Activated CD8-positive, alpha-beta T cell treated with anti-CD3 and anti-CD28 coated beads for 36 hours (primary cell): ENCODE measurements at places on chromosomes 6 and 20. TPM values are rescaled to one million over a fixed set of nuclear protein-coding genes. Genes with fewer than 3 reads are reported as not detected.

PABPC1L gene
- 93.8 TPM for total RNA-seq

SH3BGRL2 gene
- 0.54 TPM for total RNA-seq

PHIP gene
- 25.7 TPM for total RNA-seq

BEND3 gene
- 6.3 TPM for total RNA-seq

- H3K27me3 ChIP-seq = peaks cover 5% of the 10 kb centered on the region
- H3K4me1 ChIP-seq = no peaks in the 10 kb centered on the region
- H3K36me3 ChIP-seq = no peaks in the 10 kb centered on the region
- H3K27ac ChIP-seq = no peak overlapping the region
- no peak overlapping the region for H3K4me3 ChIP-seq
Observed at GRCh38 chr20:61166324-61166723, 85.7 kb upstream of the CDH4 start.

GRCh38 chr6:81762132-81762531 lies 9.7 kb upstream of the TENT5A start:
- H3K27me3 ChIP-seq = peaks cover 14% of the 10 kb centered on the region
- no peak overlapping the region for H3K27ac ChIP-seq
- no peaks in the 10 kb centered on the region for H3K36me3 ChIP-seq
- no peak for DNase-seq

GRCh38 chr20:40486297-40486696 lies 202.7 kb downstream of the MAFB start:
- DNase-seq = no peak
- H3K4me1 ChIP-seq = no peaks in the 10 kb centered on the region
- H3K4me3 ChIP-seq = no peak overlapping the region
- H3K27me3 ChIP-seq = peaks cover 3% of the 10 kb centered on the region
- H3K27ac ChIP-seq = no peak overlapping the region

DNA sequence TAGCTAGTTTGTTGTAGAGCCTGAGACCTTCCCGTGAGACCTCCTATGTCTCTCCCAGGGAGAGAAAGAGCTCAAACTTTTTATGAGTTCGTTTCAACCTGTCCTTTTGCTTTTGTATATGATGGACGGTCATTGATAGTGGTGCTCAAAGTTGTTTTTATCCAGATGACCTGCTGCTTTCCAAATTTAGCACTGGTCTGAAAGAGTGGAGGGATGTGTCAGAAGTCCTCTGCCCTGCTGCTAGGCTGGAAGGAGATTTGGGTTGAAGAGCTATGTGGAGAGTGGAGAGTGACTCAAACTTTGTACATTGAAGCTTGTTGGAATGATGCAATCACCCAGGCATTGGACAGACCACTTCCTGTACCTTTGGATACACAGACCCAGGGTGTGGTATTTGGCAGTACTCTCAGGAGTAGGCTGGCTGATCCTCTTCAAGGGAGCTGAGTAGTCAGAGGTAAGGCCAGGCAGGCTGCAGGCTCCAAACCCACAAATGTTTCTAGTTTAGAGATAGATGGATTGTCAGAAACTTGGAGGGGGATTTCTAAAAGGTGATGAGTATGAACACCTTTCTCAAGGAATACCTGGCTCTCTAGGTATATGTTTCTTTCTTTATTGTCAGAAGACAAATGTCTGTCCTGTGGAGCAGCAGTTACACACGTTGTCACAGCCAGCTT lies 49.4 kb upstream of the RREB1 start:
- peaks cover 15% of the 10 kb centered on the region for H3K4me1 ChIP-seq
- H3K4me3 ChIP-seq = no peak overlapping the region
- DNase-seq = peak; percentile 62
- peak overlapping the region; percentile 18 for H3K27ac ChIP-seq

DNA sequence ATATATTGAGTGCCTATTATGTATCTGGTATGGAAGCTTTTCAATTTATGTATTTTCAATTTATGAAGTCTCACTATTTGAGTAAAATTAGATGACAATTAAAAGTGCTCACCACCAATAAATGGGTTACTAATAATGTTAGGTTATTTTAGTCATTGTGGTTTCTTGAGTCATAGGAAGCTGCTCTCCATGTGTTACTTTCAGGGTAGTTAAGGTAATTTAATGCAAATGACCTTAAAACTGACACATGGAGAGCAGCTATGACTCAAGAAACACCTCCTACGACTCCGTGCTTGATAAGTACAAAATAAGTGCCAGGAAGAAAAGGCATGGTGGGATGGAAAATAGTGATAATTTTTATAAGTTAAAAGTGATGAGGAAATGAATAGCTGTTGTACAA lies 16.5 kb upstream of the TINAG start:
- peaks cover 10% of the 10 kb centered on the region for H3K4me1 ChIP-seq
- no peaks in the 10 kb centered on the region for H3K36me3 ChIP-seq
- DNase-seq = no peak
- no peaks in the 10 kb centered on the region for H3K27me3 ChIP-seq
- no peak overlapping the region for H3K27ac ChIP-seq

DNA sequence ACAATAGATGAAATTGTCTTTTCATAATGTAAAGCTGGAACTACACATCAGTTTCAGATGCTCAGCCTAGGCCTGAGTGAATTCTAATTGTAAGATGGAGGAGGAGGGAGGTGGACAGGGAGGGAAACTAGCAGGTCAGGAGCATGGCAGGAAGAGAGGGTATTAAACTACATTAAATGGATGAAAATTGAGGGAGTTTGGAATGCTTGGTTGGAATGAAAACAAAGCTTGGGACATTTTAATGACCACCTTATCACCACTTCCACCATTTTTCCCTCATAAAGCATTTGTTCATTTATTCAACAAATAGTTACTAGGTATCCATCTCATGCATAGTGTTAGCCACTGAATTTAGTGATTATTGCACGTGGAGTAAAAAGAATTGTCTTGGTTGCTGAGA lies 65.0 kb downstream of the KIZ start:
- no peaks in the 10 kb centered on the region for H3K36me3 ChIP-seq
- H3K27ac ChIP-seq = no peak overlapping the region
- no peak for DNase-seq
- no peak overlapping the region for H3K4me3 ChIP-seq

GRCh38 chr20:23776067-23776771 lies 25.5 kb upstream of the CST1 start:
- no peak overlapping the region for H3K27ac ChIP-seq
- H3K36me3 ChIP-seq = no peaks in the 10 kb centered on the region
- DNase-seq = no peak
- H3K4me3 ChIP-seq = no peak overlapping the region

- H3K36me3 ChIP-seq = no peaks in the 10 kb centered on the region
- DNase-seq = no peak
- H3K4me1 ChIP-seq = peaks cover 27% of the 10 kb centered on the region
- H3K27me3 ChIP-seq = no peaks in the 10 kb centered on the region
Observed at GRCh38 chr20:4664691-4665360, 56.9 kb upstream of the PRND start.
